Colonic mucosa (tissue), 4 donors: ENCODE measurements at places on chromosomes 5 and 9. TPM values are rescaled to one million over a fixed set of nuclear protein-coding genes. Genes with fewer than 3 reads are reported as not detected.
A peak's percentile ranks its signal among the peaks of the same experiment; 100 is the strongest.

PITX1 gene
- 7.8 TPM for total RNA-seq

TLE1 gene
- 54.8 TPM for total RNA-seq

GRCh38 chr5:147169399-147169798 lies 65.4 kb upstream of the STK32A start:
- H3K4me1 ChIP-seq = no peaks in the 10 kb centered on the region
- H3K27ac ChIP-seq = no peak overlapping the region
- no peaks in the 10 kb centered on the region for H3K36me3 ChIP-seq
- no peak overlapping the region for H3K4me3 ChIP-seq
- H3K27me3 ChIP-seq = no peaks in the 10 kb centered on the region

UBE2R2 gene
- 46.0 TPM for total RNA-seq

PFN3 gene
- total RNA-seq = not detected

- H3K36me3 ChIP-seq = no peaks in the 10 kb centered on the region
- H3K27me3 ChIP-seq = no peaks in the 10 kb centered on the region
Observed at GRCh38 chr5:151648988-151649387, 37.7 kb downstream of the SPARC start.

PLAC8L1 gene
- not detected for total RNA-seq

GRCh38 chr9:79357194-79357593 lies 214.6 kb upstream of the TLE4 start:
- H3K27ac ChIP-seq = no peak overlapping the region
- DNase-seq = no peak
- H3K27me3 ChIP-seq = no peaks in the 10 kb centered on the region
- H3K4me3 ChIP-seq = no peak overlapping the region

AP3B1 gene
- total RNA-seq = 53.3 TPM

IL4 gene
- total RNA-seq = not detected

KLF4 gene
- 398 TPM for total RNA-seq

DNA sequence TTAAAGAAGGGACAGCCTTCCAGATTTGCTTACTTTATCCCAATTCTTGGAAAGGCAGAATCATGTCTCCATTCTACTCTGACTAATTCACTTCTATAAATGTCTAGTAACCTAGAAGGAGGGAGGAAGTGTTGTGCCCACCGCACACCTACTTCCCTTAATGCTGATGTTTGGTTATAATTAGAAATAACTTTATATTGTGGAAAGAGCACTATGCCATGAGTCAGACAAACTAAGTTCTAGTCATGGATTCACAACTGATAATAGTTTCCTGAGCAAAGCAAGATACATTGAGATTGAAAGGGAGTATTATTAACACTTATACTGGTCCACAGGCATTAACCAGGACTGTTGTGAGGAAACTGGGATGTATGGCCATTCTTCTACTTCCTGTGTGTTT lies 345.9 kb upstream of the RPS23 start:
- no peaks in the 10 kb centered on the region for H3K4me1 ChIP-seq
- DNase-seq = no peak
- H3K4me3 ChIP-seq = no peak overlapping the region
- no peaks in the 10 kb centered on the region for H3K36me3 ChIP-seq
- peak overlapping the region; percentile 83 for H3K27ac ChIP-seq

MXD3 gene
- total RNA-seq = 36.4 TPM

DNA sequence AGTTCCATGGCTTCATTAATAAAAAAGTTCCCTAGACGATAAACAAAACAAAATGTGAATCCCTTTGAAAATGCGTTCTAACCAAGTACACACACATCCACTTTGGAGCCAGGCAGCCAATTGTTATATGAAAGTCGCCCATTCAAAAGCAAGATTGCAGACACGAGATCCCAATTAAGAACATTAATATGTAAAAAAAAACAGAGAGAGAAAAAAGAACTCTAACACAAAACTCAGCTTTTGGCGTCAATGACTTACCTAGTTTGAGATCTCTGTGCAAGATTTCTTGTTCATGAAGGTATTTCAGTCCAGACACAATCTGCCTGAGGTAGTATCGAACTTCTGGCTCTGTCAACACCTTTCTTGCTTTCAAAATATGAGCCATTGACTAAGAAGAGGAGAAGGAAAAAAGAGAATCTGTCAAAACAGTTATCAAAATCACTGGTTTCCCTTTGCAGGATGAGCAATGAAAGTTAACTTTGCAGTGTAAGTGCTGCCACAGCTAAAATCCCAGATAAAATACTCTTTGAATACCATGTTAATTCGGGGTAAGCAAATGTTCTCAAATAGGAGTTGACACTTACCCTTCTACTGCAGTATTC lies 1.6 kb downstream of the PLK2 start:
- no peaks in the 10 kb centered on the region for H3K4me1 ChIP-seq
- no peak overlapping the region for H3K27ac ChIP-seq
- DNase-seq = no peak
- H3K36me3 ChIP-seq = no peaks in the 10 kb centered on the region
- peak overlapping the region; percentile 78 for H3K4me3 ChIP-seq

ACSL6 gene
- total RNA-seq = 0.25 TPM

PANK3 gene
- total RNA-seq = 114 TPM

GRCh38 chr5:75058986-75059535 lies 6.7 kb upstream of the GCNT4 start:
- H3K4me3 ChIP-seq = no peak overlapping the region
- H3K36me3 ChIP-seq = no peaks in the 10 kb centered on the region
- no peaks in the 10 kb centered on the region for H3K27me3 ChIP-seq
- no peaks in the 10 kb centered on the region for H3K4me1 ChIP-seq
